ENCODE measurements at places on chromosomes 11 and 22.

GRCh38 chr22:39690881-39691605, 120.5 kb downstream of the CACNA1I start:
- peak; percentile 35 for DNase-seq

DNA sequence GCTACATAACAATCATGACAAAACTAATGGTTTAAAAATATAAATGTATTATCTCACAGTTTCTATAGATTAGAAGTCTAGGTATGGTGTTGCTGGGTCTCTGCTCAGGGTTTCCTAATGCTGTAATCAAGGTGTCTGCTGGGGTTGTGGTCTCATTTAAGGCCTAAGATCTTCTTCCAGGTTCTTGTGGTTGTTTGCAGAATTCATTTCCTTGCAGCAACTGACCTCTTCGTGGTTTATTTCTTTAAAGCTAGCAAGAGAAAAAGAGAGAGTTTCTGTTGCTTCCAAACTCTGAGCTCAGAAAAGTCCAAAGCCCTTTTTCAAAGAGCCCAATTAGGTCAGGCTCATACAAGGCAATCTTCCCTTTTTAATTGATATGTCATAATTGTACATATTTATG, 452.7 kb upstream of the CCDC179 start:
- DNase-seq: no peak

GRCh38 chr11:68135161-68135560, 14.0 kb upstream of the CHKA start:
- no peak for DNase-seq

DNA sequence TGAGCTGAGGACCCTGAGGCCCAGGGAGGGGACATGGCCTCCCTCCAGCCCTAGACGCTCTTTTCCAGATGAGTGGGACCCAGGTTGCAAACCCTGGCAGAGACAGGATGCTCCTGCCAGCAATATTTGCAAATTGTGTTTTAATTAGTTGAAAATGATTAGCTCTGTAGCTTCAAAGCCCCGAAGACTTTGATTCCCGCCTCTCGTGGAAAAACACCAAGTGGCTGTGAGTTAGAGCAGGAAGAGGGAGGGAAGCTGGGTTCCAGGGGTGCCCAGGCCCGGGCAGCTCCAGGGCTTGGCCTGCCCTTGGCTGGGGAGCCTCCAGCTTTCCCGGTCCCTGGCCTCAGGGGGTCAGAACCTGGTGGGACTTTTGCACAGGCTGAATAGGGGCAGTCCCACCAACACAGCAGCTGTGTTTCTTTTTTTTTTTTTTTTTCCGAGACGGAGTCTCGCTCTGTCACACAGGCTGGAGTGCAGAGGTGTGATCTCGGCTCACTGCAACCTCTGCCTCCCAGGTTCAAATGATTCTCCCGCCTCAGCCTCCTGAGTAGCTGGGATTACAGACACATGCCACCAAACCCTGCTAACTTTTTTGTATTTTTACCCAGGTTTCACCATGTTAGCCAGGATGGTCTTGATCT, 101.6 kb upstream of the RTL6 start:
- no peak for DNase-seq

GRCh38 chr22:22921575-22921974, 34.0 kb downstream of the IGLL5 start:
- DNase-seq: no peak

DNA sequence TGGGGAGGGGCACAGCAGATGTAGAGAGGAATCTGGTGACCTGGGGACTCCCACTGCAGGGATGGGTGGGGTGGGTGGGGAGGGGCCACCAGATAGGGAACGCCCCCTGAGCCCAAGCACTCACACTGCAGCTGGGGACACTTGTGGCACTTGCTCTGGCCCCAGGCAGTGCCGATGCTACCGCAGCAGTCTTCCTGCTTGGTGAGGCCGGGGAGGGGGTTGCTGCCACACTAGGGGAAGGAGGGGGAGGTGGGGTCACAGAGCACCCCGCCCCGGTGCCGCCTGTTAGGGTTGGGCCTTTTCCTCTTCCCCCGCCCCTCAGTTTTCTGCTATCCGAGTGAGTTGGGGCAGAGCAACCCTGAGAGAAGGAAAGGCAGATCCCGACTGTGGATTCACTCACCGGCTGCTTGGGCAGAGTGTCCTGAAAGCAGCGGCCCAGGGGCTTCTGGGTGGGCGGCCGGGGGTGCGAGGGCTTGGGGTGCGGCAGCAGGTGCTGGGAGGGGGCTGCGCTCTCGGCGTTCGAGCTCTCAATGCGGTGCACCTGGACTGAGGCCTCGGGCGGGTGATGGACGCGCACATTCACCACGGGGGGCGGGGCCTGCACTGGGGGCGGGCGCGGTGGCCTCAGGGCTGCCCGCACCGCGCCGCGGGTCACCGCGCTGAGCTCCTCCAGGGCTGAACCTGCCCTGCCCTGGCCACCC, 4.7 kb downstream of the LTBP3 start:
- peak; percentile 70 for DNase-seq

- DNase-seq: no peak
Observed at GRCh38 chr22:49186762-49187161, 640.9 kb downstream of the BRD1 start.

GRCh38 chr11:20596205-20597153, 2.9 kb upstream of the SLC6A5 start:
- DNase-seq: no peak

DNA sequence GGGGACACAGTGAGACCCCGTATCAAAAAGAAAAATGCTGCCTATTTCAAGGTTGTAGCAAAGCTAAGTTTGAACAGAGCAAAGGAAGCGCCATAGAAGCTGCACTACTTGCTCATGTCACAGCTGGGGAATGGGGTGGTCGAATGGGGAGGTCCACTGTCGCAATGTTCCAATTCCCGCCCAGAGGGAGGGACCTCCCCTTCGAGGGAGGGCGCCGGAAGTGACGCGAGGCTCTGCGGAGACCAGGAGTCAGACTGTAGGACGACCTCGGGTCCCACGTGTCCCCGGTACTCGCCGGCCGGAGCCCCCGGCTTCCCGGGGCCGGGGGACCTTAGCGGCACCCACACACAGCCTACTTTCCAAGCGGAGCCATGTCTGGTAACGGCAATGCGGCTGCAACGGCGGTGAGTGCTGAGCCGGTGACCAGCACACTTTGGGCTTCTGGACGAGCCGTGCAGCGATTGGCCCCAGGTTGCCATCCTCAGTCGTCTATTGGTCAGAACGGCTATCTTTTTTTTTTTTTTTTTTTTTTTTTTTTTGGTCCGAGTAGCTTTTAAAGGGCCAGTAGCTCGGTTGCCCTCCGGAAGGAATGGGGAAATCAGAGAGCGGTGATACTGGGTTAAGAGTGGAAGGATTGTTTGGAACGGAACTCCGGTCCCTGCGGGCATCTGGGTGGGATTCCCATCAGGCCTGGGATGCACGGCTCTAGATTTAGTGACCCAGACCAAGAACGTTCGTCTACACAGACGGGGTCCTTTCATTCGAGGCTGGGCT, at the start of gene HMBS:
Gene HMBS (plus strand): TSS at position 219 of the 774 bp plus-strand sequence. CDS start 153 bp downstream, at position 372.
- DNase-seq: peak; percentile 93

DNA sequence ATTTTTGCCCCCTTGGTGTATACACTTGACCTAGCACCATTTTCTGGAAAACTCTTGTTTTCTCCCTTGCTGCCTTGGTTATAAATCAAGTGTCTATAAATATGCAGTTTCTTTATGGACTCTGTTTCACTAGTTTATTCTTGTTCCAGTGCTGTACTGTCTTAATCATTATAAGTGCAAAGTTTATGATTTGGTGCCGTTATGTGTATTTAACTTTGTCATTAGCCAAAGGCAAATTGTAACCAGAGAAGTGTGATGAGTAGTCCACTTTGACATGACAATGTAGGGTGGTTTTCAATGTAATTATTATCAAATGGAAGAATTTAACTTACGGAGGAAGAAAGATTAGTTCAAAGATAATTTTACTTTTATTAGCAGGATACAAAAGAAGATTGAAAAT, 40.3 kb downstream of the SPECC1L start:
- DNase-seq: no peak

Measured in stimulated activated CD4-positive, alpha-beta T cell treated with anti-CD3 and anti-CD28 coated beads, Interleukin-1b, Interleukin-23, amount 100 ng/mL, for 48 hours (primary cell).